ENCODE measurements at places on chromosomes 6 and 20.

DNA sequence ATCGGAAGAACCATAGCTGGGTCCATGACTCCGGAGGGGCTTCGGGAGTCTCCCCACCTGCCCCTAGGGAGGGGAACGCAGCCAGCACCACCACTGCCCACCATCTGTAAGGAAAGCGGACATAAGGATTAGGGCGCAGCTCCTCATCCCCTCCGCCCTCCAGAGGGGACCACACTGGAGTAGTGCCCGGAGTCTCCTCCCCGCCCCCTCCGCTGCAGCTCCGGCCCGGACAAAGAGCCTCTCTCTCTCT lies 628 bp downstream of the SLC35B2 start:
- DNase-seq, result no peak

DNA sequence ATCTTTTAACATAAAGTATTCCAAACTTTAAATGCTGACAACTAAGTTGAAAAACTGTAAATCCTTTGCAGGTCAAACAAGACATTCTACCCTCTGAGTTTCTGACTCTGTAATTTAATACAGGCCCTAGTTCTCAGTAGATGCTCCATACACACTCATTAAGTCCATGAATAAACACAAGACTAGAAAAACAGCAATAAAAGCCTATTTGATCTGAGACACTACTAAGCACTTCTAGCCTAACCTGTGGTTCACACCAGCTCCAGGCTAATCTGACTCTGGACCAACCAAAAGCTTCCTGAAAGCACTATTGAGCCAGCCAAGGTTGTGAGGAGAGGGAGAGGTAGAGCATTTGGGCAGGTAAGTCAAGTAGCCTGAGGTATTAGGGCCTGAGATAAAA lies 103.9 kb downstream of the EPM2A start:
- DNase-seq, result no peak

DNA sequence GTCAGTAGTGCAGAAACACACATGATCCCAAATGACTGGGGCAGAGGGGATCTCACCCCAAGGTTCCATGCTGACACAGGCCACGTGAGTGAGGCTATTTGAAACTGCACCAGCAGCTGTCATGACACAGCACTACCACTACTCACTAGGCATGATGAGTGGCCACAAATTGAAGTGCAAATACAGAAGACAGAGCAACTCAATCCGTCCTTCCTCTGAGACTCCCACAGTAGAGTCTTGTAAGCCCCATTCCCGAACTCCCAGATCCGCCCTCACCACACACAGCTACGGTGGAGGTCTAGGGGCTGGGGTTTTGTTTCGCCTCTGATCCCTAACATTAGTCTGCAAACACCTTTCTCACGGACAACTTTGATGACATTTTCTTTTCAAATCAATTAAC lies 113.3 kb upstream of the NUP153 start:
- DNase-seq, result no peak

GRCh38 chr6:16540804-16541752 lies 220.2 kb downstream of the ATXN1 start:
- no peak for DNase-seq

- DNase-seq, result no peak
Measured at GRCh38 chr6:42136508-42137193, 5.8 kb downstream of the C6orf132 start.

GRCh38 chr6:71602385-71603007 lies 283.9 kb upstream of the RIMS1 start:
- no peak for DNase-seq

GRCh38 chr20:49399329-49399728 lies 83.1 kb downstream of the KCNB1 start:
- DNase-seq, result no peak

DNA sequence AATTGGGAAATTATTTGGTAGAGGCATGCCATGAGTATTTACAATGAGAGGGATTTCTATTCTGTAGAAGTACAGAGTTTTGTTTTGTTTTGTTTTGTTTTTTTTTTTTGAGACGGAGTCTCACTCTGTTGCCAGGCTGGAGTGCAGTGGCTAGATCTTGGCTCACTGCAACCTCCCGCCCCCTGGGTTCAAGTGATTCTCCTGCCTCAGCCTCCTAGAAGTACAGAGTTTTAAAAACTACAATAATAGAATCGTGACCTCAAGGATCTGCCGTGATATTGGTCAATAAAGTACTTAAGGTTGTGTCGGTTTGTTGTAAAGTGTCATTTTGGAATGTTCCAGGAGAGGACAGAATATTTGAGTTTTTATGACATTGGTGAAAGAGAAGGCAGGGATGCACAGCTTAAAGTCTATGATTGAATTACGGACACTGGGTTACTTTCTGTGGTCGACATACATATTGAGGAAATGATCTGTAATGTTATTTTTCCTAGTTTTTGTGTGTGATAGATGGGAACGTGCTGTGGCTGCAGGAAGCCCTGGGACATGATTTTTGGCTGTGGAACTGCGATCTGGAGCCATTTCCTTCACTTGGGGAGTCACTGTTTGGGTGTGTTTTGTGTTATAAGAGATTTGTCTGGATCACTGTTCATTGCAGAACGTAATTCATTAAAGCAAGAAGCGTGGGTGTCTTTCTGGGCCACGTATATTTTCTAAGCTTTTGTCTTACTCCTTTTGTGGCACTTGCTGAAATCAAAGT lies 59.6 kb downstream of the TIAM2 start:
- DNase-seq, result no peak

DNA sequence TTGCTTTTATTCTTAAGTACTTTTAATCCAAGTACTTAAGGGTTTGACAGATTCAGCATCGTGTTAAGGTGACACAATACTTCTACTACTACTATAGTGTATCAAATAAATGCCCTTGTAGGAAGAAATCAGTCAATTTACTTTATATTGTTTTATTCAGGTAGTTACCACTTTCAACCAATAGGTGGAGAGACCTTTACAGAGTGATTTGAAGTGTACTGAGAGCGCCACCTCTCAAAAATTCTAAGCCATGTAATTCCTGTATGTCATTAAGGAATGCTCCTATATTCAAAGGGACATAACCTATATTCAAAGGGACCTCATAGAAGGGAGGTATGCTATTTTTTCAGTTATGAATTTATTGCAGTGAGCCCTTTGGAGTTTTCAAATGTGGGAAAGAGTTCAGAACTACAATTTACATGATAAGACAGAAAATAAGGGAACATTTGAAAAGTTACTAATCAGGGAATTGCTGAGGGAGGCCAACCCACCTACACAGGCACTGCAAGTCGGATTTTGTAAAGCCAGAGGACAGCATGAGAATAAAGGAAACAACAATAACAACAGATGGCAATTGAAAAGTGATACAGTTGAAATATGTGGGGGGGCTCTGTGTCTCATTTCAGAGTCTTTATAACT lies 955.6 kb downstream of the TBC1D32 start:
- DNase-seq, result no peak

DNA sequence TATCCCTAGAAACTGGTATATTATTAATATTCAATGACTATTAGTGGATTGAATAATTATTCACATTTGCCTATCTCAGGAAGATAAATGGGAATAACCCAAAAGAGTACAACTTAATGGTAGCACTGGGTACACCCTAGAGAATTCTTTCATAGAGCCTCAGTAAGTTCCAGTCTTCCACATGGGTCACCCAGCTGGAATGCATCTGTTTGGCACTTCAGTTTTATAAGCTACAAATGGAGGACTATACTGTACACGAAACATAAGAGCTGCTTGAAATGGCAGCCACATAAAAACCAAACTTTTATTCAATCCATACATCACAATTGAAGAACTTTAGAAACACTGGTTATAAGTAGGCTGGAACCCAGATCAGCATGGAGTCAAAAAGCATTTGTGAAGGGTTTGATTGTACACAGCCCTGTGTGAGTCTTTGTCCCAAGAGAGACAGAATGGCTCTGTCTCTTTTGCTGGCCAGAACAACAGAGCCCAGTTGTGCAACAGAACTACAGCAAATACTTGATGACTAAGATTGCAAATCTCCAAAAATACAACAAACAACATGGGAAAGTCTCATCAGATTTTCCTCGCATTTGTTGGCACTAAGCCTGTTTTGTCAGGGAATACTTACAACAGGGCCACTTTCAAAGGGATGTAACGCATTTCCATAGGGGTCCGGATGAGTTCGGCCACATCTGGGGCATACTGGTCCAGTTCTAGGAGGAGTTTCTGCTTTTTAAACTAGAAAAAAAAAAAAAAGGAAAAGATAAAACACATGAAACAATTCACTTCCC lies 39.5 kb downstream of the PIGU start:
- DNase-seq, result no peak

GRCh38 chr6:5723841-5724691 lies 282.7 kb downstream of the NRN1 start:
- no peak for DNase-seq

- DNase-seq, result no peak
Measured at GRCh38 chr20:36349384-36350170, 43.4 kb downstream of the DLGAP4 start.
